ENCODE measurements at places on chromosomes 16 and 17.

- DNase-seq: no peak
Measured at GRCh38 chr17:75341784-75342486, 52.7 kb upstream of the SLC25A19 start.

DNA sequence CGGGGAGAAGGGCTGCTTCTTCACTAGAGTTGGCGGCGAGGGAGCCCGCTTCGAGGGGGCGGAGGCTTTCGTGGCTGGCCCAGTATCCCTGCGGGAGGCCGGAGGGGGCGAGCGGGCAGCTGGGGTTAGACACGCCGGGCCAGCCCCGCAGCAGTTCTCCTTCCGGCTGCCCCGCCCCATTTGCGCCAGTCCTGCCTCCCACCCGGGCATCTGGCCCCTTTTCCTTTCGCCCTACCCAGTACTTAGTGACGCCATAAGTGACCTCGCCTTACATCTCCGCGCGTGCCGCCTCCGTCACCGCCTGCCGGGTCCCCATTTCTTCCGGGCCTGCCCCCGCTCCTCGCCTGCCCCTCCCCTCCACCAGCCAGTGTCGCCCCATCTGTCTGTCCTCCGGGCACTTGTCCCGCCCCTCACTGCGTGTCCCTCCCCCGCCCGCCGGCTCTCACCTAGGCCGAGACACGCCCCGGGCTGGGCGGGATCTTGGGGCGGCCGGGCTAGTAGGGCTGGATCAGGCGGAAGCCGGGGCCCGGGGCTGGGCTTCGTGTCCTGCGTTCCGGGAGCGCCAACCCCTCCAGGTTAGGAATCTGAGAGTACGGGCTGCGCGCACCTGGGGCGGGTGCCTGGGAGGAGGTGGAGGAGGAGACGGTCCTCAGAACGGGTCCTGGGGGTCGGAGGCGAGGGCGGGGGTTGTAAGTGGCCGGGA is 14.3 kb downstream of the SPATA32 start:
- DNase-seq: peak; percentile 97

- no peak for DNase-seq
Measured at GRCh38 chr17:80986816-80987475, 4.7 kb upstream of the CHMP6 start.

DNA sequence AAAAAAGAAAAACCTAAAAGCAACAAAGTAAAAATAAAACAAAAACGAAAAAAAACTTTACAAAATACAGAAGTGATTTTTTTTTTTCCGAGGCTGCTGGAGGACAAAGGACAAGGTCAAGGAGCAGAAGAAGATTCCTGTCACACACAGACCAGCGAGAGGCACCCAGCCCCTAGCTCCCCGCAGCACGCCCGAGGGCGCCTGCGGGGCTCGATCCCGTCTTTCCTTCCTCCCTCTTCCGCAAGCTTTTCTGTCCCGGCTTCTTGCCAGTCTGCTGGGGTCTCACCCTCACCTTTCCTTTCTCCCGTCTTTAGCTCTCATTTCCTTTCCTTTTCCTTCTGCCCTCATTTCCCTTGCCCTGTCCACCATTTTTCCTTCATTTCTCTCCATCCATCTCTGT is 66.1 kb upstream of the DNAH17 start:
- DNase-seq: no peak

- DNase-seq: no peak
Measured at GRCh38 chr16:75865736-75866135, 139.4 kb upstream of the CPHXL start.

DNA sequence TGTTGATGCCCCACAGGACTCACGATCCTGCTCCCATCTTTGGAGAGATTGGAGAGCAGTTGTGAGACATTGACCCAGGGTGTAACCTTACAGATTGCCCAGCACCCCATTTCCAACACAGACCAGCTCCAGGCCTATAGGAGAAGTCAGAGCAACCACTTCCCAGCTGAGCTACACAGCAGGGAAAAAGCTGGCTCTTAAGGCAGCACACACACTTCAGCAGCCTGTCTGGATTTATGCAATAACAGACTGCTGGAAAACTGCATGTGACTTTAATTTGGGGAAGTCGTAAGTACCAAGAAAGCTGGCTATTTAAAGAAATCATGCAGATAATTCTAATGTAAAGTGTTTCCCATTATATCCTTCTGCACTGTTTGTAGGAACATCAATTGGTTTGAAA is 30.8 kb downstream of the NOG start:
- no peak for DNase-seq

DNA sequence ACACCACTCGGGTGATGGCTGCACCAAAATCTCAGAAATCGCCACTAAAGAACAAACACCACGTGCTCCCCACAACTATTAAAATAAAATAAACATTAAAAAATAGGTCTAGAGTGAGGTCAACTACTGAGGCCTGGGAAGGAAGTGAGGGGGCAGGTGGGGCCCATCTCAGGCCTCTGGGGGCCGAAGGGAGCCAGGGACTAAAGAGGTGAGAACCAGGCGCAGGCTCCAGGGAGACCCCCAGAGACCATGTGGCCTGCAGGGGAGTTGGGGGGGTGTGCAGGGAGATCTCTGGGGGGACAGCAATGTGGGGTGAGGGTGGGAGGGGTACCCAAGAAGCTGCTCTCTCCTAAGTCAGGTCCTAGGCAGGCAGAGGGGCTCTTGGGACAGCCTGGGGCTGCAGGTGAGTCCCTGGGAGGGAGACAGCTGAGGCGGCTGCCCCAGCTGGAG is 111.3 kb upstream of the SMURF2 start:
- DNase-seq: no peak

DNA sequence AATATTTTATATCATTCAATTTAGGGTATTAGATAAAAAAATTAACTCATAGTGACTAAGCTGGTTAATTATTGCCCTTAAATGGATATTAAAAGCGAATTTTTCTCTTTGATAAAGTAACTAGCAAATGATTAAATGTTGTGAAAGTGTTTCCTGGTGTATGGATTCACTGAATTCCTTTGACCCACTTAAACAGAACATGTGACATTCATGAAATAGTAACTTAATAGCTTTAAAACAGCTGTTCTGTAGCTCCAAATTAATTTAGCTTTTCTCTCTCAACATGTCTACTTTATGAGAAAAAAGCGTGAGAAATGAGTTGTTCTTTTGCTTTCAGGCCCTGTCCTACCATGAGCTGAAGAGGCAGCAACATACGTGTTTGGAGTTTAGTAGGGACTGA is 36.4 kb upstream of the APPBP2 start:
- no peak for DNase-seq

DNA sequence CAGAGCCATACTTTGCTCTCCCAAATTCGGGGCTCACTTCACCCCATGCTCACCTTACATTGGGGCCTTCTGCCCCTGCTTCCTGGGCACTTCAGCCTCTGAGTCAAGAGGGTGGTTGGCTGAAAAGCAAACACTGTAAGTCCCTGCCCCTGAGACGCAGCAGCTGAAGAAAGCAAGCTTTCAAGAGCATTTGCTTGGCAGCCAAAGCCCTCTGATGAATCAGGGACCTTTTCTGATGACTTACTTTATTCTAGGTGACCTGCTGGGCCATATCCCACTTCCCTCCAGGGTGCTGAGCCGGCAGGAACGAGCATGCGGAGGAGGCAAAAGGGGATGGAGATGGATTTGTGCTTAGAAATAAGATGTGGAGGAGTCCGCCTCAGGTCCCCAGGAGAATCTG is 147.0 kb upstream of the TNRC6C start:
- DNase-seq: no peak

GRCh38 chr17:48068491-48068961 is 20.4 kb downstream of the NFE2L1 start:
- no peak for DNase-seq

DNA sequence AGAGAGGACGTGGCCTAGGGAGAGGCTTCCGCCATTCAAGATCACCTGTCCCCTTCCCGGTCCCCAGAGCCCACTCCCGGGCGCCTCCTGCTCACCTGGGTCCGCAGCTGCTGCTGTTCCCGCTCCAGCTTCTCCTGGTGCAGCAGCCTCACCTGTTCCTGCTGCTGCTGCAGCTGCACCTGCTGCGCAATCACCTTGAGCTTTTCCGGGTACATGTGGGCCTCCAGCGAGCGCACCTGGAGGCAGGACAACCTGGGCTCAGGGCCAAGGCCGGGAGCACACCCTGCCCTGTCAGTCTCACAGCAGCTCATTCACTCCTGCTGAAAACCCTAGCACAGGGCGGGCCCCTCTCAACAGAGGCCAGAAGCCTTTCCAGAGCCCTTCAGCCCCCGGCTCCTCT is 12.5 kb downstream of the TFAP4 start:
- DNase-seq: no peak

GRCh38 chr17:64551461-64551860 is 44.7 kb downstream of the CEP95 start:
- DNase-seq: no peak

- DNase-seq: no peak
Measured at GRCh38 chr17:60468371-60468770, 46.1 kb downstream of the CHCT1 start.

All from stimulated activated CD4-positive, alpha-beta T cell treated with anti-CD3 and anti-CD28 coated beads, TNF-alpha, amount 100 ng/mL, for 4 hours (primary cell).